ENCODE measurements at places on chromosomes 2 and 18.

GRCh38 chr2:113277474-113278072 is 1.1 kb downstream of the PAX8 start:
- no peak for DNase-seq

DNA sequence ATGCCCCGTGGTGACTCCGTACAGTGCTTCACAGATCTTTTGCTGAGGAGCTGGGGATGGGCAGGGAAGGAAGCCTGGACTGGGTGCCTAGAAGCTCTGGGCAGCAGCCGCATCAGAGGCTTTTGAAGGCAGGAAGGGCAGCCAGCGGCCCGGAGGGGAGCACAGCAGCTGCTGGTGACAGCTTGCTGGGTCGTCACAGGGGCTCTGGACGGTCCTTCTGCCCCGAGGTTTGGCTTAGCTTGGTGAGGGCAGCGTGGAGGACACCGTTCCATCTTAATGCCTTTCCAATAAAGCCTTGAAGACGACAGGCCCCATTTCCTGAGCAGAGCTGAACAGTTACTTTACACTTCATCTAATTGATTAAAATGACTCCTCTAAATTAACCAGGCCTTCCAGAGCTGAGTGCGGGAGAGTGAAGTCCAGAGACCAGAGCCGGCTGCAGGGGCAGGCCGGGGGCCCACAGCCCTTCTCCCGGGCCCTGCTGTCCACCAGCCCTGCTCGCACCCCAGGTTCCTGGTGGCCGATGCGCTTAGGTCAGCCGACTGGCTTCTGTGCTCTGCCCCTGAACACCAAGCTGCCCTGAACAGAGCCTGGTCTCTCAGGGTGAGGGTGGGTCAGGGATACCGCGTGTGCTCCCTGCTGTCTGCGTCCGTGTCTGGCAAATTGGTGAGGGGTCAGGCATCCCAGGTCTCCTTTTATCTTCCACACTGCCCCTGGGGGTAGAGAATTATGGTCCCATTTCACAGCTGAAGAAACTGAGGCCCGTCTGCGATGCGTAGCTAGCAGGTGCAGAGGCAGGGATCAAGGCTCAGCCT is 43.5 kb downstream of the RRM2 start:
- no peak for DNase-seq

DNA sequence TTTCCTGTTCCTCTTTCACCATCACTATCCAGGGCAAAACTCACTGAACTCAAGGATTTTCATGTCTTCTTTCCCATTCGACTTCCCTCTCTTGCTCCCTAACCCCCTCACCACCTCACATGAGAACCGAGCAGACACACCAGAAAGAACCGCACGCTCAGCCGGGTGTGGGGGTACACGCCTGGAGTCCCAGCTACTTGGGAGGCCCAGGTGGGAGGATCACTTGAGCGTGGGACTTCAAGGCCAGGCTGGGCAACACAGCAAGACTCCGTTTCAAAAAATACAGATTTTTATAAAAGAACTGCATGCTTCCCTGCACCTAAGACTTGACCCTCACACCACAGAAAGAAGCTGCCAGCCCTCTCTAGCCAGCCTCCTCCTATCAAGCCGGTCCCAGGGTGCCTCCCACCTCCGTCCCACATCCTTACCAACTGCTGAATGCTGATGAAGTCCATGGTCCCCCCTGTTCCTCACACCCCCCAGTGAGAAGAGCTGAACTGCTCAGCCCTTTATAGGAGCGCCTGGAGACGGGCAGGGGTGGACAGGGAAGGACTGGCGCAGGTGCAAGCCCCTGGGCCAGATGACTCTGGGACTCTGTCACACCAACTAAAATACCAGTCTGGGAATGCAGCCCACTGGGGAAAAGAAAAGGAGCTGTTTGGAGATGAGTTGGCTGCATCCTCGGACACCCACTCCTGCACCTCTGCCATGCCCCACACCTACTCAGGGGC is at the start of gene ANKRD23:
Gene ANKRD23 (minus strand): TSS at position 484 of the 731 bp plus-strand sequence. CDS start 29 bp downstream, at position 455.
- DNase-seq: no peak

GRCh38 chr2:39017334-39017733 is 103.5 kb downstream of the SOS1 start:
- DNase-seq: no peak

DNA sequence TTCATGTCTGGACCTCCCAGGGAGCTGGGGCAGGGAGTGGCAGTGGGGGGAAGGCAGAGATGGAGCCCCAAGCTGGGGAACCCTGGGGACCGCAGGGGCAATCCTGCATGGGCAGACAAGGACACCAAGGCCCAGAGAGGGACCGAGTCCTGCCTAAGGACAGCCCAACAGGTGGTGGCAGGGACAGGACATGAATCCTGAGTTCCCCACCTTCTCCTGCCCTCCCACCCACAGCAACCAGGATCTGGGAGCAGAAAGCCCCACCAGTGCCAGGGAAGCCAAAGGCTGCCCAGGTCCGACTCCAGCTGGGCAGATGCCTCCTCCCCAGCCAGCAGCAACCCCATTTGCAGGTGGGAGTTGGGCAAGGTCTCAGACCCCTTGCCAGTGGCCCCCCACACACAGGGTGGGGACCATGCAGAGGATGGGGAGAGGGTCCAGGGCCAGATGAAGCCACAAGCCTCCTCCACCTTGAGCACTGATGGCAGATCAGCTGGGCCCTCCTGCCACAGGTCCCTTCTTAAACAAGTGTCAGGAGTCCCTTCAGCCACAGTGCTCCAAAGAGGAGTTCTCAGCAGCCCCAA is 6.3 kb downstream of the ADRA2B start:
- no peak for DNase-seq

- no peak for DNase-seq
Measured at GRCh38 chr18:32310101-32310500, 120.3 kb downstream of the MEP1B start.

DNA sequence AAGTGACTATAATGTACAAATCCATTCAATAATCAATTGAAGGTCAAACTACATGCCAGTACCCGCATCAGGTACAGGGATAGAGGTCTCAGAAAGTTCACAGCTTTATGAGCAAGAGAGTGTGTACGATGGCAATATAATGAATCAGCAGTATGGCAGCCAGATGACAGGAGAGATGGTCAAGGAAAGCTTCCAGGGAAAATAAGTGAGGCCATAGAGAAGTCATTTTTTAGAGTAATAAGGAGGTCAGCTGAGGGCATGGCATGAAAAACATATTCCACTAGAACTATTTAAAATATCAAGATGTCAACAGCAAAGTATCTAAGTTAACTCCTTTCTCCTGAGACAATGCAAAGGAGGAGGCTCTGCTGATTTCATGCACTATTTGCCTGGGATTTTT is 108.0 kb downstream of the SLC8A1 start:
- DNase-seq: no peak

DNA sequence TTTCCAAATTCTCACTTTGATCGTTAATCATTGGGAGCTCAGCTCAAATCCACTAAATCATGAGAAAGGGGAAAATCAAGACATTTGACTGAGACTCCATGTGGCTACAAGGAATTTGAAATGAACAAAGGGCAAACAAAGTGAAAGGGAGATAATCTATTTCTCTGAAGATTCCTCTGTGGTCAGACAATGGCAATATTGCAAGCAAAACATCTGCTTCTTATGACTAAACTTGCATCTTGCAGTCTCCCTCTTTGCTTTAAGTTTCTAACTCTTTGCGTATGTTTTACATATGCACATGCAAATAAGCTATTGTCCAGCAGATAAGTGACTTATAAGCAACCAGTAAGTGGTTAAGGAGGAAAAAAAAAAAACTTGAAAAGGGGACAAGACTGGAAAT is 299.1 kb upstream of the NXPH2 start:
- DNase-seq: no peak

DNA sequence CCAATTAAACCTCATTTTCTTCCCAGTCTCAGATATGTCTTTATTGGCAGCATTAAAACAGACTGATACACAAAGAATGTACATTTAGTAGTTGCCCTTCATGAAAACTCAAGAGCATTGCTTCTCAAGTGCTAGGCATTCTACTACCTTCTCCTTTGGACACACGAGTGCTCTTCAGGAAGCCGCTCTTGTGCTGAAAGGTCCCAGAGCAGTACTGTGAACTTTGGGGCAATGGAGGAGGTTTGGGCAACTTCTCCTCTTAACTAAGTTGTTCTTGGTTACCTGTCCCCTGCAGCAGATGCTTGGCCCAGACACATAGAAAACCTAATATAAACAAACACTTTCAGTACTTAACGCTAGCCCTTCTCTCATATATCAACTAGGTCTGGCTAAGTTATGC is 362.8 kb downstream of the DPP10 start:
- no peak for DNase-seq

DNA sequence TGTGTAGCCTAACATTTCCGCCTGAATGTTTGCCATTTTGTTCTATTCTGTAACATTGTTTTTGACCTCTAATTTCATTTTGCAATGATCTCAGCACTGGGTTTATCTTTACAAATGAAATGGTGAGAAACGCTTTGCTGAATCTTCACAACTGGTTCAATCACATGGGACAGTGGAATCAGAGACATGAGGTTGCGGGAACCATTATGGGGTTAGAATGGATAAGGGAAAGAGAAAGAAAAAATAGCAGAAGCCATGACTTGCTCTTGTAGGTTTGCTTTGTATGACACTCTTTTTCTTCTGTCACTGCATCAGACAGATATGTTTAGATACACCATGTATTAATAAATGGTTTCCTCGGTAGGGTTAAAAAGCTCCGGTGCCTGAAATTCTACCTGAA is 114.3 kb upstream of the PELI1 start:
- no peak for DNase-seq

Data from NCI-H2081 treated with DMSO at 0.1 percent for 48 hours (cell line).